ENCODE measurements at places on chromosomes 12 and 14.

GRCh38 chr14:101969481-101969880, 5.1 kb downstream of the DYNC1H1 start:
- DNase-seq = no peak

DNA sequence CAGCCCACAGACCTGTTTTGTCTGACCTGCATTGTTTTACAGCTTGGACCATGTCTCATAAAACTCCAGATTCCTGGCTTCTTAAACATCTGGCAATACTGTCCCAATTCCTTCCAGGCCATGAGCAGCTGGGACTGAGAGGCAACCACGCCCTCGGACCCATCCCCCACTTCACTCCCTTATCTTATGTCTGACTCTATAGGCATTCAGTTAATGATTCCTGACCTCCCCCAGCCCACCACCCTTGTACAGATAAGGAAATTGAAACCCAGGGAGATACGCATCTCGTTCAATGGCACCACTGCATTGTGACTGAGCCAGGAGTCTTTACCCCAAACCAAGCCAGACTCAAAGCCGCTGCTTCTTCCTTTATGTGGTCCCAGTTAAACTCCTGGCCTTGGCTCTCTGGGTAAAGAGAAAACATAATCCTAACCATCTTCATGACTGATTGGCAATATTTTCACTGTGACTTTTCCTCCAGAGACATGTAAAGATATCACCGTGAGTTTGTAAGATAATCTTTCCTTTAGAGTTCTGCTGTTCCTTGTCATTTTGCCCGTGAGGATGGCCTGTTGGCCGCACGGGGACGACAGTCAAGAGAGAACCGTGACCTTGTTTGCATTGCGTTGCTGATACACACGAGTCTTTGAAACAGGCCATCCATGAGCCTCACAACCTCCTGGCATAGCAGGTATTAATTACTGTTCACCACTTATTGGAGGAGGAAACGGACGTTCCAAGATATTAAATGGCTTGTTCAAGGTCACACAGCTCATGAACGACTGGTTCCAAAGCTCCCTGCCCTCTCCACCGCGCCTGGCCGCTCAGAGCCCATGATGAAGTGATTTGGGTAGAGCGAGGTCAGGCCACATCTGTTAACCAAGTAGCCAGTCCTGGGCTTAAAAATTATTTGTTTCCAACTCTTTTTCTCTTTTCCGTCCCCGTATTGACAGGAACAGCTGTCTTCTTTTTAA, 39.4 kb downstream of the MAP1LC3B2 start:
- peak; percentile 37 for DNase-seq

- DNase-seq = no peak
These were observed 239.3 kb downstream of the TRHDE start for GRCh38 chr12:72511498-72511897.

DNA sequence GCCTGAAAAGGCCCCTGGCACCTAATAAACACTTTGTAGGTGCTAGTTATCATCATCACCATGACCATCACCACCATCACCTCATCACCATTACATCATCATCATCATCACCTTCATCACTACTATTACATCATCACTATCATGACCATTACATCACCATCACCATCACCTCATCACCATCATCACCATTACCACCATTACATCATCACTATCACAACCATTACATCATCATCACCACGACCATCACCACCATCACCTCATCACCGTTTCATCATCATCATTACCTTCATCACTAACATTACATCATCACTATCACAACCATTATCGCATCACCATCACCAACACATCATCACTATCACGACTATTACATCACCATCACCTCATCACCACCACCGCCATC, 132.8 kb downstream of the RIMBP2 start:
- DNase-seq = no peak

GRCh38 chr12:101107032-101107763, 102.8 kb downstream of the SLC5A8 start:
- no peak for DNase-seq

- no peak for DNase-seq
These were observed 18.1 kb downstream of the ZBTB39 start for GRCh38 chr12:56988207-56988739.

GRCh38 chr12:113778432-113779132, 187.5 kb downstream of the RBM19 start:
- DNase-seq = no peak

DNA sequence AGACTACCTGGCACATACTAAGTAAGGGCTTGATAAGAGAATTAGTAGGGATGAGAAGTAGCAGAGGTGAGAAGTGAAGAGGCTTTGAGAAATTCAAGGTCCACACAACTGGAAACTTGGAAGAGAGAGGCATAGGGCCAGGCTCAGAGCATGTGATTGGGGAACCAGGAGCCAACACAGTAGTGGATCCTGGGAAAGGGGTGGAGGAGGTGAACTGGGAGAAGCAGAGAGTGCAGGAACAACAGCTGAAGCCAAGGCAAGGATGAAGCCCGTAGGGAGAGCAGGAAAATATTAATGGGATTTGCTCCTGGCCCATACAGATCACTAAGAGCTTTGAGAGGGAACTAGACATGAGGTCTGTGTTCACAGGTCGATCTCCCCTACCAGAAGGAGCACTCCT, 1.4 kb upstream of the ITGB7 start:
- DNase-seq = no peak

GRCh38 chr12:59375633-59376032, 220.2 kb upstream of the SLC16A7 start:
- DNase-seq = no peak

DNA sequence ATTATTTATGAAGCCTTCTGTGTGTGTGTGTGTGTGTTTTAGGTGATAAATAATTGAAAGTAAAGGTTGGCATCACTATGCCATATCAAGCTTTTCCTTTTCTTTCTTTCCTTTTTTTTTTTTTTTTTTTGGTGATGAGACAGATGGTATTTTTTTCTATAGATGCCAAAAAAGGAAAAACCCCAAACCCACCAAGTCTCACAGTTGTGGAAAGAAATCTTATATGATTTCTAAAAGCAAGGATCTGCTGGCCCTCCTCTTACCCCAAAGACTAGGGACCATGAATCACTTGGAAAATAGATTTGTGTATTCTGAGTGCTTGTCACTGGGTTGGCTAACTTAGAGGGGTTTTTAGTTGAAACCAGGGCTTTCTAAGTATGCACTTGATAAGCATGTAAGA, 181.3 kb downstream of the TMEM117 start:
- DNase-seq = no peak

DNA sequence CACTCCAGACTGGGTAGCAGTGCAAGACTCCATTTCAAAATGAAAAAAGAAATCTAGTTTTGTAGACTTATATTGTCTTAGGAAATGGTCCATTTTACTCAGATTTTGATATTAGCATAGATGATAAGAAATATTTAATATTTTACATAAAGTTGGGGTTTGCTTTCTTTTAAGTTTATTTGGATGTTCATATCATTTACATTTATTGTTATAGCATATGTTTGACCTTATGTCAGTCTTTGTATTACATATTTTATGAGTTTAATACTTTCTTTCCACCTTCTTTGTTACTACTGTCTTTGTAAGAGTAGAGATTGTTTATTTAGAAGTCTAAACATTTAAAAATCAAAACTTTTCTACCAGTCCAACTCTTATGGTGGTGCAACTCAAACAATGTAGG, 162.7 kb upstream of the OTX2 start:
- no peak for DNase-seq

Measured in AG08395 (cell line).